ENCODE measurements at places on chromosomes 2 and 18.

DNA sequence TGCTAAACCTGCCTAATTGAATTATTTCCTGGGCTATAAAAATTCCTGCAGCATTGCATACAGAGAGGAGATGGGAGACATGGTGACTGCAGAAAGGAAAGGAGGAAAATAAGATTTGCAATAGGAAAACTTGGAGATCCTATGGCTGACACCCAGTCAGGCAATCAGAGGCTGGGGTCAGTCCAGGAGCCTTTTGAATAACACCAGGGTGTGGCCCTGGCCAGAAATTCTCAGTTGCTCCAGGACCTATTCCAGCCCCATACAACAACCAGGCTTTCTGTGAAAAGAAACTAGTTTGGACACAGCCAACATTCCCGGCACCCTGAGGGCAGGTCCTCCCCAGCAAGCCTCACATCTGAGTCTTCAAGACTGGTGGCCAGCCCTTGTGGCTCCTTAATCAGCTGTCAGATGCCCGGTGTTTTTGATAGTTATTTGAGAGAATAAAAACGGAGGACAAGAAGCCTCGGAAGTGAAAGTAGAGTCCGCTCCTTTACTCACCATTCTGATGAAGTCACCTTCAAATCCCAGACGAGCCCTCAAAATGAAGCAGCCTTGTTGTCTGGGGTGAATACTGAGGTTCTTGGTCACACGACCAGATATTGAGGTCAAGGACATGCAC is 31.1 kb upstream of the GMCL1 start:
- DNase-seq = no peak

GRCh38 chr2:45929674-45930395 is 278.4 kb downstream of the PRKCE start:
- no peak for DNase-seq

GRCh38 chr2:75960472-75961009 is 249.8 kb upstream of the GCFC2 start:
- DNase-seq = no peak

DNA sequence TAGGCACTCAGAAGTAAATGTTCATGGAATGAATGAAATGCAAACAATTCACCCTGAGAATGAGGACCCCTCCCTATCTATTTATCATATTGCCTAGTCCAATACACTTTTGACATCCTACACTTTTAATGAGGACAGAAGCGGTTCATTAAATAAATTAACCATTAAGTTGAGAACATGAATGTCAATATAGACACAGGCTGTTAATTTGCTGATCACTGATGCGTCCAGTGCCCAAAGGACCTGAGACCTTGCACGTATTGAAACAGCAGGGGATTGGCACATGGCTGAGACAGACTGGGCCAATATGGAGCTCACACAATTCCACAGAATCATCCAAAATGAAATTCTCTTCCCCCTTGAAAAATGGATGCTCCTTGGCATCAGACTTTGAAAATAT is 430.0 kb downstream of the SLC4A3 start:
- no peak for DNase-seq

- DNase-seq = no peak
Observed at GRCh38 chr2:120293096-120294007, 40.7 kb downstream of the RALB start.

- DNase-seq = no peak
Observed at GRCh38 chr2:151769606-151770005, 35.3 kb upstream of the NEB start.

- no peak for DNase-seq
Observed at GRCh38 chr2:9979977-9980376, 28.5 kb downstream of the GRHL1 start.

DNA sequence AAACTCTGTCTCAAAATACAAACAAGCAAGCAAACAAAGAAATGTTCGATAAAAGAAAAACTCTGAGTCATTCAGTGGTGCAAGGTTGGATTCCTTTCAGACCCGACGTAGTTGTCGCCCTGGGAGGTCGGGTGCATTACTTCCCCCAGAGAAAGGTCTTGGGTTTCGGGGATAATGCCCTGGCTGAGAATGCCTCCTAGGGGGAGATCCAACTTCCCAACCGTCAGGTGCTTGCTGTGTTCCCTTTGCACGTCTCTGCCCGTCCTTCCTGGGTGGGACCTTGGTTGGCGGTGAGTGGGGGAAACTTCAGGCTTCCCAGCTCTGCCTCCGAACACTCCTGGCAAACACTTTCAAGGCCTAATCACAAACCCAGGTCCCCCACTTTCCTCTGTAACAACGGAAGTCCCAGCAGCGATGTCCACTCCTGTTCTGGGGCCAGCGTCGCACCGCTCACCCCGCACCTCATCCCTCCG is 609 bp downstream of the TPGS2 start:
- DNase-seq = peak; percentile 47

- DNase-seq = no peak
Observed at GRCh38 chr2:30639836-30640235, 167.4 kb downstream of the CAPN13 start.

DNA sequence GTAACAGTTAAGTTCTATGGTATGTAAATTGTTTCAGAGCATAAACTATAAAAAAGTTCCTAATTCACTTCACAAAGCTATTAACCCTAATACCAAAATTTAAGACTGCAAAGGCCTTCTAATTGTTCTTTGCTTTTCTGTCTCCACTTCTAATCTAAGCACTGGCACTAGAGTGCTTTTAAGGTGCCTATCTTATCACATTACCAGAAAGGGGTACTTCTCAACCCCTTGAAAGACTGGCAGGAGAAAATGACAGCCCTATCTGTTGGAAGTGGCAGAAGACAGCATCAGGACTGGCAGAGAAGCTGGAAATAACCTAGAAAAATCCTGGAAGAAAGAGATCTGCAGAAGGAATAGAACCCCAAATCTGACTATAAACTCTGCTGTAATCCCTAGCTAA is 10.3 kb downstream of the CNRIP1 start:
- no peak for DNase-seq

Measured in skeletal muscle cell (primary cell).